ENCODE measurements at places on chromosomes 3 and 15.

GRCh38 chr3:57078344-57078634 lies 17.8 kb downstream of the SPATA12 start:
- H3K4me1 ChIP-seq: peaks cover 6% of the 10 kb centered on the region
- H3K36me3 ChIP-seq: no peaks in the 10 kb centered on the region
- H3K4me3 ChIP-seq: peak overlapping the region; percentile 61
- DNase-seq: peak; percentile 48

GRCh38 chr3:134685929-134686802 lies 35.3 kb upstream of the KY start:
- no peak overlapping the region for H3K4me3 ChIP-seq
- no peak overlapping the region for H3K27ac ChIP-seq
- no peak for DNase-seq
- no peaks in the 10 kb centered on the region for H3K27me3 ChIP-seq
- H3K36me3 ChIP-seq: no peaks in the 10 kb centered on the region

DNA sequence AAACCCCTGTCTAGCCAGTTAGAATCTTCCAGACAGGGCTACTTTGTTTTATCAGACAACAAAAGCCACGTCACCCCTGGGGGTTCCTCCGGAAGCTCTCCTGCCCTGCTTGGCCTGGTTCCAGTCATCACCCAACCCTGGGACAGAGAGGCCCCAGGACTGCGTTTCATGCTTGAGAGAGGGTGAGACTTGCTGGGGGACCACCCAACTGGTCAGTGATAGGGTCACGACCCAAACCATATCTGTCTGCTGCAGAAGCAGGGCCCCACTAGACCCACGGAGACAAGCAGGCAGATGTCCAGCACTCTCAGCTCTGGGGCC lies 1.2 kb downstream of the NT5DC2 start:
- peak overlapping the region; percentile 83 for H3K4me3 ChIP-seq
- peaks cover 36% of the 10 kb centered on the region for H3K36me3 ChIP-seq
- peak; percentile 48 for DNase-seq
- no peaks in the 10 kb centered on the region for H3K27me3 ChIP-seq

GRCh38 chr3:45475145-45475544 lies 86.8 kb downstream of the LARS2 start:
- no peak overlapping the region for H3K27ac ChIP-seq
- H3K27me3 ChIP-seq: no peaks in the 10 kb centered on the region
- no peaks in the 10 kb centered on the region for H3K4me1 ChIP-seq
- DNase-seq: no peak
- peaks cover 70% of the 10 kb centered on the region for H3K36me3 ChIP-seq
- H3K4me3 ChIP-seq: no peak overlapping the region
